Fibroblast of villous mesenchyme (primary cell): ENCODE measurements at places on chromosomes 4 and X.

DNA sequence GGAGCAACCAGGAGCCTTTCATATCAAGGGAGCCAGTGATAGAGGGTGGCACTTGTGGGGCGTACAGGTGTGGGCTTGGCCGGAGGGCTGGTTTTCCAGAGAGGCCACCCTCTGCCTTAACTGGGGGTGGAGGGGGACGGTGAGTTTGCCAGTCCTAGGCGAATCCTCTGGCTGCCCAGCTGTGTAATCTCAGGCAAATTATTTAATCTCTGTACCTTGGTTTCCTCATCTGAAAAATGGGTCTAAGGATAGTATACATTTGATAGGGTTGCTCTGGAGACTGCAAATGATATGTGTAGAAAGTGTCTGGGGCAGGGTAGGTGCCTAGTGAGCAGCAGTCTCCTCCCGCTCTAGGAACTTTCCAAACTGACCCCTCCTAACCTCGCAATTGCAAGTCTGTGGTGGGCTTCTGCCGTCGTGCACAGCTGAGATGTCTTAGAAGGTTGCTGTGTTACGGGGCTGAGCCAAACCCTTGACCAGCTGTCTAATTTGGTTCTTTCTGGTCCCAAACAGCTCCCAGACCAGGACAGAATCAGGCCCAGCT lies 3.8 kb upstream of the CXCR3 start:
- DNase-seq, result no peak

- DNase-seq, result no peak
Measured at GRCh38 chr4:88162626-88163025, 4.2 kb upstream of the ABCG2 start.

- DNase-seq, result no peak
Measured at GRCh38 chr4:20137176-20137575, 114.5 kb upstream of the SLIT2 start.

DNA sequence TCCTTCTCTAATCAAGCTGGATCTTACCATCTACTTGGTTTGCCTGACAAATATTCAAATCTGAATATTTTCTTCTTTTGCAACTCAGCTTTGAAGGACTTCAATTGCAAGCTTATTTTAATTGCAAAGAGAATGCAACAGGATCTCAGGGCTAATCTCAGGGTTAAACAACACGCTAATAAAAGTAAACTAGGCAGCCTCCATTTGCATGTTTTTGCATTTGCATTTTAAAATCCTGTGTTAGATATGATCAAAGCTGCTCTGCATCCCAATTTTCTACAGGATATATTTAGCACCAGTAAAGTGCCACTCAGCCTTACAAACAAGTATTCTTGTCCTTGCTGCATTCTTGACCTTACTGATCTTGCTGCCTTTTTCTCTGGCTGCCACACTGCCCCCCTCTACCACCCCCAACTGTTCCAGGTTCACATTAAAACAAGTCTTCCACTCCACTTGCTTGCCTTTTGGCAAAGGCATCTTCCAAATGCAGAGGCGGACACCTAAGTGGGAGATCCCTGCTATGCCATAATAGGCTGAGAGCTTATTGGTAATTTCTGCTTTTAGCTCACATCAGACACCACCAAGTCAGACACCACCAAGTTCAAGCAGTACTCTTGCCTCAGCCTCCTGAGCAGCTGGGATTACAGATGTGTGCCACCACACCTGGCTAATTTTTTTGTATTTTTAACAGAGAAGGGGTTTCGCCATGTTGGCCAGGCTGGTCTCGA lies 48.1 kb downstream of the GPRIN3 start:
- DNase-seq, result no peak

- DNase-seq, result no peak
Measured at GRCh38 chr4:10075953-10076391, 40.6 kb downstream of the WDR1 start.

- DNase-seq, result peak; percentile 80
Measured at GRCh38 chr4:158768555-158769174, at the start of gene FNIP2. TSS of gene FNIP2 (plus strand) at chr4:158769026. CDS start at chr4:158769213, 187 bp downstream.

- peak; percentile 24 for DNase-seq
Measured at GRCh38 chr4:53775381-53775780, 184.1 kb upstream of the LNX1 start.

GRCh38 chr4:15569746-15570145 lies 85.4 kb downstream of the FBXL5 start:
- no peak for DNase-seq
